ENCODE measurements at places on chromosomes 1 and 21. TPM values are rescaled to one million over a fixed set of nuclear protein-coding genes. Genes with fewer than 3 reads are reported as not detected.

- no peak for DNase-seq
Measured at GRCh38 chr1:34928066-34928696, 1.3 kb downstream of the DLGAP3 start.

The ZSCAN20 gene
- polyA plus RNA-seq: 0.59 TPM

The LRRC71 gene
- not detected for polyA plus RNA-seq

- DNase-seq: no peak
Measured at GRCh38 chr1:198416296-198416695, 124.2 kb downstream of the ATP6V1G3 start.

- peak; percentile 65 for DNase-seq
Measured at GRCh38 chr1:234730770-234731568, 121.0 kb upstream of the IRF2BP2 start.

GRCh38 chr1:205588636-205589035, 43.2 kb downstream of the ELK4 start:
- no peak for DNase-seq

The ITGB2 gene
- polyA plus RNA-seq: 423 TPM

The ADAMTS1 gene
- polyA plus RNA-seq: 0.09 TPM

- DNase-seq: no peak
Measured at GRCh38 chr1:212297338-212297737, 12.1 kb downstream of the PPP2R5A start.

- no peak for DNase-seq
Measured at GRCh38 chr1:226664413-226665101, 74.5 kb downstream of the ITPKB start.

The CFAP107 gene
- not detected for polyA plus RNA-seq

The NPR1 gene
- polyA plus RNA-seq: not detected

DNA sequence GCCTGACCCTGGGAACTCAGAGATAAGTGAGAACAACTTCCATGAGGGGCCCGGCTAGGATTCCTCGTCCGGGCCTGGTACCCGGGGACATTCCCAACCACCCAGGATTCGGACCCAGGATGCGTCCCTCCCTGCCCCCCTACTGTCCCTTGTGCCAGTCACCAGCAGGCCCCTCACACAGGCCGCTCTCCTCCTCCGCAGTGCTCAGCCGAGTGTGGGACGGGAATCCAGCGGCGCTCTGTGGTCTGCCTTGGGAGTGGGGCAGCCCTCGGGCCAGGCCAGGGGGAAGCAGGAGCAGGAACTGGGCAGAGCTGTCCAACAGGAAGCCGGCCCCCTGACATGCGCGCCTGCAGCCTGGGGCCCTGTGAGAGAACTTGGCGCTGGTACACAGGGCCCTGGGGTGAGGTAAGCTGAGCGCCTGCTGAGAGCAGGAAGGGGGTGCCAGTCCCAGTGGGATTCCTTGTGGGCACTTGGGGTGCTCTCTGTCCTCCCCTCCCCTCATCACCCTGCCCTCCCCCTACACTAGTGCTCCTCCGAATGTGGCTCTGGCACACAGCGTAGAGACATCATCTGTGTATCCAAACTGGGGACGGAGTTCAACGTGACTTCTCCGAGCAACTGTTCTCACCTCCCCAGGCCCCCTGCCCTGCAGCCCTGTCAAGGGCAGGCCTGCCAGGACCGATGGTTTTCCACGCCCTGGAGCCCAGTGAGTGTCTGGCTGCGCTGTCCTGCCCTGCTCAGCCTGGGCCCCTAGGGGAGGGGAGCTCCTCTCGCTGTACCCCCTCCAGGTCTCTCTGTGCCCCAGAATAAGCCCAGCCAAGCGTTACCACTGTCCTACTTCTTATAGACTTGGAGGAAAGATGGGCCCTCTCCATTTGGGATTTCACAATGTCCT, 9.8 kb downstream of the ADAMTSL4 start:
- DNase-seq: peak; percentile 46

GRCh38 chr21:29148530-29148929, 18.1 kb downstream of the MAP3K7CL start:
- no peak for DNase-seq

The LRRN2 gene
- not detected for polyA plus RNA-seq

The GJB3 gene
- polyA plus RNA-seq: not detected

DNA sequence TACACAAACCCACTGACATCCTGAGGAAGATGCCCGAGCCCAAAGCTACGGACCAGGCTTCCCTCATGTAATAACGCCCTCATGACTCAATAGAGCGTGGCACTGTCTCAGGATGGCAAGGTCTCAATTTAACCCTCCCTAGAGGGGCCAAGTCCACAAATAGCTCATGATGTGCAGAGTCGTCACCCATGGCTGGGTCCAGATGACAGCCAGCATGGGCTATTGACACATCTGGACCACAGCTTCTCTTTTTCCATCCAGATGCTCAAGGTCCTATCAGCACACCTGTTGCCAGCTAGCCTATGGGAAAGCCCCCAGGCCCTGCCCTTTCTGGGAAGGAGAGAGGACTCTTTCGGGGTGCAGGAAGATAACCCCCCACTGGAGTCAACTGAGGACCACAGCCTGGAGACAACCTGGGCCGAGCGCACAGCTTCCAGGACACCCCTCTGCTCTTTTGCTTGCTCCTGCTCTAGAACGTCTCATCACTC, 2.8 kb downstream of the LAPTM5 start:
- peak; percentile 51 for DNase-seq
